Hematopoietic multipotent progenitor cell treated with erythropoietin and hydrocortisone succinate and interleukin-3 and kit ligand, for 6 days (in vitro differentiated cells): ENCODE measurements at places on chromosomes 1 and 21.

DNA sequence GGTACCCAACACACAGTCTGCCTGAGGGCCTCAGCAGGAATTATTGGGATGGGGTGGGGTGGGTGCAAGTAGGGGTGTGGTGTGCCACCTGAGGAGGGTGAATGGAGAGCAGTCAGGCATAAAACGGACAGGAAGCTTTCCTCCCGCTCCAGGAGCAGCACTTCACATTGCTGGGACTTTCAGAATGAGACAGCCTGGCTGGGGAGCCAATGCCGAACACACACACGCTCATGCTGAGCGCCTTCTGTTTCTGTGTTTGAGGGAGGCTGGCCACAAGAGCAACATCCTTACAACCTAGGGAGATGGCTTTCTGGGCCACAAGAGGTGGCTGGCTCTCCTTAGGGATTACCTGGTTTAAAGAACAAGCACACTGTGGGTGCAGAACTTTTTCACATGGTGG is 98.0 kb downstream of the LAMC2 start:
- DNase-seq: no peak

- no peak for DNase-seq
Measured at GRCh38 chr1:36008546-36009197, 75.2 kb upstream of the TEKT2 start.

DNA sequence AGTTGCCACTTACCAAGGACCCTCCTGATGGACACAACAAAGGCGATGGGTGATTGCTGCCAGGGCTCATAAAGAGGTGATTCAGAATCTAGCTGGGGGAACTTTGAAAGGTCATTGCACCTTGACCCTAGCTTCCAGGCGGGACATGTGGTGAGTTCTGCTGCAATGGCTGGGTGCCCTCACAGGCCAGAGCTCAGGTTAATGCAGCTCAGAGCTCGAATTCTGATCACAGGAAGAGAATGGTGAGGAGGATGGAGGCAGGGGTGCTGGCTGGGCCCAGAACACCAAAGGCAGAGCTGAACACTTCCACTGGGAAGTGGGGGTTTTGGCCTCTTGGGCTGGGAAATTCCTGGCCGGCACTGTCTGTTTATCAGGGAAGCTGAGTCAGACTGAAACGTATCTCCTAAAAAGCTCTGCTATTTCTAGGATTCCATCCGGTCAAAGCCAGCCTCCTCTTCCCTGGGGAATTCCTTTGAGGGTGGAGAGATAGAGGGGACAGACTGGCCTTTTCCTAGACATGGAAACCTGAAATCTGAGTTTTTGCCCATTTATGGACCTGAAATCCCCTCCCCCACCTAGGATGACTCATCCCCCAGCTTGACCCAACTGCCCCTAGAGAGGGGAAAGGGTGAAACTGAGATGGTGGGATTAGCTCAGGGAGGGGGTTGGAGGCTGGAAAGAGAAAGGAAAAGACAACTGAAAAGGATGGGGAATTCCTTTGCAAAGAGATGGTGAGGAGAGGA is 27.2 kb downstream of the NUAK2 start:
- no peak for DNase-seq

DNA sequence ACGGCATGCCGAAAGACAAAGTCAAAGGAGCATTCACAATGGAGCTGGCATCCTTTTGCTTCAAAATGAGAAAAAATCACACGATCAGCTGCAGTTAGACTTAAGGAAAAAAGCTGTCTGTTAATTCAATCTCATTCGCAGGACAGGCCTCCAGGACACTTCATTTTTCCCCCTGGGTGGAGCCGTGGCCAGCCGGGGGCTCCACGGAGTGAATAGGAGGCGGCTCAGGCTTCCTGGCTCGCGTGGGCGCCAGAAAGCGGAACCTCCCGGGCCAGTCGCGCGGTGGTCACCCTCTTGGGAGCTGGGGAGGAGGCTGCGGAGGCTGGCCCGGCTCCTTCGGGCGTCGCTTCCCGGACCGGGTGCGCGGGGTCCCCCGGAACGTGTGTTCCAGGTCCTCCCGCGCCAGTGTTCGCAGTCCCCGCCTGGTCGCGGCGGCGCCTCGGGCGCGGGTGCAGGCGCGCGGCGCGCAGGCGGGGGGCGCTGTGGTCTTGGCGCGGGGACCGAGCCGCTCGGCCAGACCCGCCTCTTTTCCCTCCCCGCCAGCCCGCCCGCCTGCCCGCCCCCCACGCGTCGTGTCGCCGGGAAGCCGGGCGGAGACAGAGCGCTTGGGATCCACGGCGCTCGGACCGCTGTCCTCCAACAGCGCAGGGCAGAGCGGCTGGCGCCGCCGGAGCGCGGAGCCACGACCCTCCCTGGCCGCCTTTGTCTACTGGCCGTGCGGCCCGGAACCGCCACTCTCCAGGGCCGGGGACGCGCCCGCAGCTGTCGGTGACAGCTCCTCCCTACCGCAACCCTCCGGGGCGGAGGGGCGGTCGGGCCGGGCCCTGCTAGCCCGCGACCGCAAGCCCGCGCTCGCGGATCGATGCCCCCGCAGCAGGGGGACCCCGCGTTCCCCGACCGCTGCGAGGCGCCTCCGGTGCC is at the start of gene RHOU:
Gene RHOU (plus strand): TSS at position 599 of the 921 bp plus-strand sequence. CDS start 264 bp downstream, at position 863.
- peak; percentile 62 for DNase-seq

DNA sequence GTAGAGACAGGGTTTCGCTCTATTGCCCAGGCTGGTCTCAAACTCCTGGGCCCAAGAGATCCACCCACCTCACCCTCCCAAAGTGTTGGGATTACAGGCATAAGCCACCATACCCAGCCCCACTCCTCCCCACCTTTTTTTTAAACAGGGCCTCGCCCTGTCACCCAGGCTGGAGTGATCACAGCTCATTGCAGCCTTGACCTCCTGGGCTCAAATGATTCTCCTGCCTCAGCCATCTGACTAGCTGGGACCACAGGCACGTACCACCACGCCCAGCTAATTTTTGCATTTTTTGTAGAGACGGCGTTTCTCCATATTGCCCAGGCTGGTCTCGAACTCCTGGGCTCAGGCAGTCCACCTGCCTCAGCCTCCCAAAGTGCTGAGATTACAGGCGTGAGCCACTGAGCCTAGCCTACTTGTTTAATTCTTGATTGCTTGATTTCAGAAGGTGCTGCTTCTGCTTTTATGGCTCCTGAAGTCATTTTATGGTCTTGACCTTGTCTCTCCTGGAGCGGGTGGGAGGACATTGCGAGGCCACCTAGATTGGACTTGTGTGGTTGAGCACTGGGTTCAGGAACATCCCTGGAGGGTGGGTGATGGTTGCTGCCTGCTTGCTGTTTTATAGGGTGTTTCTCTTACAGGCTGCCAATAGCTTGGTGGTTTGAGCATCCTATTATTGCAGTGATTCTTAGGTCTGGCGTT is 81.9 kb downstream of the GALNT2 start:
- DNase-seq: no peak

DNA sequence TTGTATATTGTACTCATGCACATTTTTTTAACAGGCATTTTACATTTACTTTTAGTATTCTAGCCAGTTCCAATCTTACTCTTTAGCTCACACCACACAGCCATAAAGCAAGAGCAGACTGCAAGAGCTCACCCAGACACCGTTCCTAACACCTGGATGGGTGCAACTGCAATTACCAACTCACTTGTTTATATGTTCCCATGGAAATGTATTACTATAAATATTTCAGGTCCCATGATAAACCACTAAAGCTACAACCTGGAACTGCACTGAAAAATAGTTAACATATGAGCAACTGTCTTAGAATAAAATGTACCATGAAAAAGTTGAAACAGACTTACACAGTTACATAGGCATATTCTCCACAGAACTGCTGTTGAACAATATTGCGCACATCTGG is 30.8 kb downstream of the USP48 start:
- no peak for DNase-seq

DNA sequence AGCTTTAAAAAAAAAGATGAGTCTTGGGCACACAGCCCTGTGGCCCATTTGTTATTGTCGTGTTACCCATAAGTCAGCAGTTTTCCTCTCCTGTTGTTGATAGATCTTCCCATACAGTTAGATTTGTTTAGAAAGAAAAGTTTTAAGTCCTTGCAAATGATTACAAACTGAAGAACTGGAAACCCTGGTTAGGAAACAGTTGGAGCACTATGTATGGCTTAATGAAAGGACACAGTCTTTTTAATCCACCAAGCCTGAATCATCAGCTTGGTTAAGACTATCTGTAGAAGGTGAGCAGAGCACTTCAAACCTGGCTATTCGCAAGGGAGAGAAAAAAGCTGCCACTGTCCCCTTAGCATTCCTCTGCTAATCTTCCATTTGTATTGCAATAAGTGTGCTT is 241.0 kb downstream of the DISC1 start:
- DNase-seq: no peak

GRCh38 chr1:248817065-248817464 is 8.7 kb downstream of the SH3BP5L start:
- peak; percentile 80 for DNase-seq

GRCh38 chr1:116324411-116324810 is 48.6 kb upstream of the ATP1A1 start:
- no peak for DNase-seq

DNA sequence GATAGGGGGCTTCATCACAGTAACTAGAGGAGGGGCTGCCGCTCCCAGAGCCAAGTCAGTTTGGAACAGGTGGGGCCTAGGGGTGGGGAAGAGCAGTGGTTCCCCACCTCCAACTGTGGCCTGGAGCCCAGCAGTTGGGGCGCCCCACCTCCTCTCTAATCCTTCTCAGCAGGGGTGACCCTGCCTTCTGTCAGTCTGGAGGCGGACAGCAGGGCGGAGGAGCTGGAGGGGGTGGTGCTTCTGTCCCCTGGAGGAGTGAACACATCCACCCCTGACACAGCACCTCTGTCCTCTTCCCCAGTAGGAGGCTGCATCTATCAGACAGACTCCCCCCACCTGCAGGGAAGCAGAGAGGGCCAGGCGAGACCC is 73.8 kb downstream of the MRPL37 start:
- peak; percentile 59 for DNase-seq

GRCh38 chr21:38997051-38997842 is 186.0 kb downstream of the PSMG1 start:
- no peak for DNase-seq

GRCh38 chr1:121483234-121483633 is 298.5 kb downstream of the SRGAP2C start:
- DNase-seq: no peak

DNA sequence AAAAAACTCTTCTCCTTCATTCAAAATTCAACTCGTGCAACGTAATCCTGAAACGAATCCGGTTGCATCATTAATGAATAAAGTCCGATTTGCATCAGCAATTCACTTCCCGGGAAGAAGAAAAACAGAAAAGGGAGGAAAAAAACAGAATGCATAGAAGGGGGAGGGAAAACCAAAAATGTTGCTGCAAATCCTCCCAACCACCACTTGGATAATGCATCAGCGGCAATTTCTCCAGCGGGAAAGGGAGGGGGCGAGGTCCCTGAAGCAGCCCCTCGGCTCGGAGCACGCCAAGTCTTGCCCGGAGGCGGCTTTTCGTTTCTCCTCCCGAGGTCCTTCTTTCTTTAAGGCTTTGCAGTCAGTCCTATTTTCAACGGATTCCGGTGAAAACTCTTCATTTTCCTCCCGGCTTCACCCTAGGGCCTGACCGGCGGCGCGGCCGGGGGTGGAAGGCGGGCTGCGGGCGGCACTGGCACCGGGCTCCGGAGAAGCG is 723 bp downstream of the CDC42BPA start:
- DNase-seq: peak; percentile 71

GRCh38 chr1:181179987-181180365 is 91.5 kb downstream of the IER5 start:
- no peak for DNase-seq

DNA sequence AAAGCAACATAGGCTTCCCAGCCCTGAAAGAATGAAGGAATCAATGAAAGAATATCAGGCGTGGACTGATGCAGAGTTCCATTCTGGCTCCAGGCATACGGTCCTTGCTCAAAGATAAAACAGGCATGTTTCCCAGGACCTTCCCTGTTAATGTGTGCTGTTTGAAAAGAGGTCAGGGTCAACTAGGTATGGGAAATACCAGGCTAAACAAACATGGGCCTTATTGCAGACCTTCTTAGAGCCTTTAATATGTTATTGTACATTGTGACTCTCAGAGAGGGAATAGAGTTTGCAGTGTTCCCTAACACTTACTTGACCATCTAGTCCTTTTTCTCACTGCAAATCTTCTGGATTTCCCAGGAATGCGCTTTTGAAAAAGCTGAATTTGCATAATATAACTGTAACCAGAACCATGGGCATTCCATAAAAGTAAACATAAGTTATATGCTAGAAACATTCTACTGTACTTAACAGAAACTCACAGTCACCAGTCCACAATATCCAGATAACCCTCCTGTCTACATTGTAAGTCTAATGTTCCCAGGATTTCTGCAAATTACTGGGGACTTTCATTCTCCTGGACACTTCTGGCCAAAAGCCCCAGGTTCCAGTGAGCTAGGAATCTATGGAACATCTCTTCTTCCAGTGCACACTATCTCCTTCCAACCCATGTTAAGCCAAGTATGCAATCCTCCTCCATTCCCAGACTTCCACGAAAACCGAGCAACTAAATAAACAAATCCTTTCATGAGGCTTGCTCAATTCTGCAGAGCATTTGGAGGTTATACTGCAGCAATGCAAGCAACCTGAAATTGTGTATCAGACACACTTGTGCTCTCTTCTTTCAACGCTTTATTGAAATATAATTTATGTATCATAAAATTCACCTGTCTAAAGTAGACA is 486.6 kb downstream of the SETD4 start:
- DNase-seq: no peak

DNA sequence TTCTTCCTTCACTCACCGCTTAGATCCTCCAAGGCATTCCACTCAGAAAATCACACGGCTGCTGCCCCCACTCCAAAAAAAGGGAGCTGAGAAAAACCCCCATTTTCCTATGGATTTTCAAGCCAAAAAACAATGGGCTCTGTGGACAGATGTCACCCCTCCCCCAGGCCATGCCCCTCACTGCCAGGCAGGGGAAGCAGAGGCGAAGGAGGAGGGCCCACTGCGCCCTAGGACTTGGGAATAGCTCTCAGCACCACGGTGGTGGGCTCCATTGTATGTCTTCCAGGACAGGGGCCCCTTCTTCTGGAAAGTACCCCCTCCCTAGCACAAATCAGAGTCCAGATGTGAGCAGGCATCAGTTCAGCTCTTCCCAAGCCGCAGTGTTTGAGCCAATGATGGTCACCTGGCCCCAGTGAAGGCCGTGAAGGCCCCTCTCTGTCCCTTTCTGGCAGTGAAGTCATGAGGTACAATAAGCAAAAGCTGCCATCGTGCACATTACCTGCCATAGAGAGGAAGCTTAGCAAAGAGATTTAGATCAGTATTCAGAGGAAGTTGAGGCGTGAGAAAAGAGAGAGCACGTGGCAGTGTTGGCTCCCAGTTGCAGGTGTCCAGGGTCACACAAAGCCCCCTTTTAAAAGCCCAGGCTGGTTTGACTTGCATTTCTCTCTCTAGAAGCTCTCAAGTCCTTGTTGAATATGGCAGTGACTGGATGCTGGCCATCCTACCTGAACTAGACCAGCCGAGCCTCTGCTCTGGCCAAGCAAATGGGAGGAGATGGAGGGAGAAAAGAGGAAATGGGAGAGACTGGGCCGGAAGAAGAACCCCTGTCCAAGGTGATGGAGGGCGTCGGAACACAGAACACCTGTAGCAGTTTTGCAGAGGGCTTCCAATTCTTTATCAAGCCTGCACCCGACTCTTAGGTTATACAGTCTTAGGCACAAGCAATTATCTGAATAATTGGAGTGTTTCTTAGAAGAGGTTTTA is 149.0 kb downstream of the TOMM20 start:
- peak; percentile 19 for DNase-seq

- no peak for DNase-seq
Measured at GRCh38 chr1:99950486-99950885, 19.3 kb upstream of the SLC35A3 start.
